ENCODE measurements at places on chromosomes 16 and 17. TPM values are rescaled to one million over a fixed set of nuclear protein-coding genes. Genes with fewer than 3 reads are reported as not detected.

- peak overlapping the region; percentile 11 for H3K4me3 ChIP-seq
- DNase-seq = no peak
- H3K27me3 ChIP-seq = no peaks in the 10 kb centered on the region
- no peaks in the 10 kb centered on the region for H3K36me3 ChIP-seq
- peaks cover 7% of the 10 kb centered on the region for H3K4me1 ChIP-seq
These were observed 6.4 kb upstream of the LGALS3BP start for GRCh38 chr17:78986048-78986648.

DNA sequence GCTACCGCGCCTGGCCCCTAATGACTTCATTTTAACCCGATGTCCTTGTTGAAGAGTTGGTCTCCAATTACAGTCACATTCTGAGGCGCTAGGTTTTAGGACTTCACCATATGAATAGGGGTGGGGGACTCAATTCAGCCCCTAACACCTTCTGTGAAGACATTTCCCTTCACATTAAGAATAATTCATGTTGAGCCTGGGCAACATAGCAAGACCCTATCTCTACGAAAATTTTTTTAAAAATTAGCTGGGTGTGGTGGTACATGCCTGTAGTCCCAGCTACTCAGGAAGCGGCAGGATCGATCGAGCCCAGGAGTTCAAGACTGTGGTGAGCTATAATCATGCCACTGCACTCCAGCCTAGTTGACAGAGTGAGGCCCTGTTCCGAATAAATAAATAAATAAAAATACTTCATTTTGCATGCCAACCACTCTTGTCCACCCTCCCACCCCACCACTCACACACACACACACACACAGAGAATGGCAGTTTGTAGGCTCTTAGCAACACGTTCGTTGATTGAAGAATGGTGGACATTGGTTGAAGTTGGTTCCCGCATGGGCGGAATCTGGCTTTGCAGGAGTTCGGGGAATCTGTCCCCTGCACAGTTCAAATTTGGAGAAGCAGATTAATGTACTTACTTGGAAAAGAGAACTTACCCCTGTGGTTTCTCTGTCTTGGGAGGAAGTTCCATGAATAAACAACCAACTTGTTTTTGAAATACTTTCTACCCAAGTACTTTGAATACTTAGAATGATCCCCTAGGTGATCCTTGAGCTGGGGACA is 27.8 kb upstream of the TVP23A start:
- H3K4me1 ChIP-seq = no peaks in the 10 kb centered on the region
- H3K27me3 ChIP-seq = no peaks in the 10 kb centered on the region
- H3K36me3 ChIP-seq = no peaks in the 10 kb centered on the region
- H3K4me3 ChIP-seq = no peak overlapping the region
- DNase-seq = no peak

The GNG13 gene
- total RNA-seq = not detected

DNA sequence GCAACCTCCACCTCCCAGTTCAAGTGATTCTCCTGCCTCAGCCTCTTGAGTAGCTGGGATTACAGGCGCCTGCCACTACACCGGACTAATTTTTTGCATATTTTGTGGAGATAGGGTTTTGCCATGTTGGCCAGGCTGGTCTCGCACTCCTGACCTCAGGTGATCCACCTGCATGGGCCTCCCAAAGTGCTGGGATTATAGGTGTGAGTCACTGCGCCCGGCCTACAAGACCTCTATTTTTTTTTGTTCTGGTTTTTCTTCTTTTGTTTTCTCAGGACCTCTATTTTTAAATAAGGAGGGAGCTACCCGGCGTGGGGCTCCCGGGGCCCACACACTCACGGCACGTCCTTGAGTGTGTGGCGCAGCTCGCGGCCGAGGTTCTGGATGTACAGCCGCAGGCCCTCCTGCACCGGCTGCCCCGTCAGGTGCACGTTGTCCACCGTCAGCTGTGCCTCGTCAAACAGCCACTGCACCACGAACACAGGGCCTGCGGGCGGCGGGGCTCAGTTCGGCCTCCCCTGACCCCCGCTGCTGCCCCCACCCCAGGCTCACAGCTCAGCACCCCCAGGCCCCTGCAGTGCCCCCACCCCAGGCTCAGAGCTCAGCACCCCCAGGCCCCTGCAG is 5.8 kb downstream of the NOTUM start:
- peaks cover 8% of the 10 kb centered on the region for H3K27me3 ChIP-seq
- peaks cover 4% of the 10 kb centered on the region for H3K4me1 ChIP-seq
- H3K36me3 ChIP-seq = no peaks in the 10 kb centered on the region
- H3K4me3 ChIP-seq = no peak overlapping the region
- no peak overlapping the region for H3K27ac ChIP-seq

The CEP20 gene
- 32.6 TPM for total RNA-seq

The CMTM1 gene
- 4.4 TPM for total RNA-seq

GRCh38 chr16:51831595-51832367 is 680.7 kb upstream of the SALL1 start:
- no peaks in the 10 kb centered on the region for H3K36me3 ChIP-seq
- no peaks in the 10 kb centered on the region for H3K4me1 ChIP-seq
- no peaks in the 10 kb centered on the region for H3K27me3 ChIP-seq

The SLC25A10 gene
- total RNA-seq = 4.6 TPM

The SETD6 gene
- total RNA-seq = 20.7 TPM

GRCh38 chr16:83995754-83996153 is 27.7 kb downstream of the NECAB2 start:
- no peaks in the 10 kb centered on the region for H3K36me3 ChIP-seq
- no peak for DNase-seq
- no peak overlapping the region for H3K27ac ChIP-seq
- H3K27me3 ChIP-seq = no peaks in the 10 kb centered on the region
- no peak overlapping the region for H3K4me3 ChIP-seq

DNA sequence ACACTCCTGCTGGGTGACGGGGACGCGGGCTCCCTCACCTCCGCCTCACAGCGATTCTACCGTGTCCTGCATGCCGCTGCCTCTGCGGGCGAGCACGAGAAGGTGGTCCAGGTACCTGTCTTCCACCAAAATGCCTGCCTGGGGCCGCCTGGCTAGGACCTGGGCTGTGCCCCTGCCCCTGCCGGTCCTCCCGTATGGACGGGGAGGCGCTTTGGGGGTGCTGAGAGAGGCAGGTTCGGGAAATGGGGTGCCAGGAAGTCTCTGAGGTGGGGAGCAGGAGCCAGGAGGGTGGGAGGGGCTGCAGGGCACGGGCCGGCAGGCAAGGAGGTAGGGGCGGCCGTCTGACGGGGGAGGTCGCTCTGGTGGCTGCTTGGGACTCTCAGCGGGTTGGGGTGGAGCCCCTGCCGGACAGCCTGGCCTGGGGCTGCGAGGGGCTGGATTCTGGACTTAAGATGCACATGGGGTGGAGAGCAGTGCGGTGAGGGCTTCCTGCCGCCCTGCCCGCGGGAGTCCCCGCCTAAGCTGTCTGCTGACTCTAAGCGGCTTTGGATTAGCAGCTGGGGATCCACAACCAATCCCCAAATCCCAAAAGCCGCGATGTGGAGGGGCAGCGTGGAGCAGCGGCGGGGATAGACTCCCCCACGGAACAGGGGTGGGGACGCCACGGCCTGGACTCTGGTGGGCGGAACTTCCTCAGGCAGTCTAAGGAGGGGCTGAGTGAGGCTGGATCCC is 5.8 kb downstream of the CHTF18 start:
- H3K4me1 ChIP-seq = no peaks in the 10 kb centered on the region
- H3K4me3 ChIP-seq = no peak overlapping the region
- no peak for DNase-seq
- H3K36me3 ChIP-seq = peaks cover 18% of the 10 kb centered on the region

- H3K4me1 ChIP-seq = no peaks in the 10 kb centered on the region
- no peak for DNase-seq
- no peak overlapping the region for H3K4me3 ChIP-seq
- H3K27ac ChIP-seq = no peak overlapping the region
- H3K36me3 ChIP-seq = no peaks in the 10 kb centered on the region
- no peaks in the 10 kb centered on the region for H3K27me3 ChIP-seq
These were observed 65.8 kb downstream of the DHRS7C start for GRCh38 chr17:9725575-9725974.

The RAB26 gene
- not detected for total RNA-seq

DNA sequence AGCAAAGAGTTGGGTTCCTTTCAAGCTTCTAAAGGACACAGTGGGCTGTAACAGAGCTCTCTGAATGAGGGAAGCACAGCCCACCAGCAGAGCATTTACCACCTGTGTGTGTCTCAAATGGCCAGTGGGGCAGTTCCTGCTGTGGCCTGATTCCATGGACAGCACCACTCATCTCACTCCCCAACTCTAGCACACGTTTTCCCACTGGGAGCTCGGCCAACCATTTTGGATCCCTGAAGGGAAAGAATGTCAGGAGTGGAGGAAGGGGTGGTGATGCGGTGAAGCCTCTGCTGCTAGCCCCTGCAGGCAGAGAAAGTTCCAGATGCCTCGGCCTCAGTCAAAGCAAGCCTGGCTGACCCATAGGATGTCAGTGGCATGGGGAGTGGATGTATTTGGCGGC is 86.6 kb downstream of the PLXDC1 start:
- DNase-seq = no peak
- peaks cover 8% of the 10 kb centered on the region for H3K36me3 ChIP-seq

GRCh38 chr17:13268791-13269595 is 251.2 kb upstream of the ELAC2 start:
- no peak overlapping the region for H3K27ac ChIP-seq
- H3K4me1 ChIP-seq = no peaks in the 10 kb centered on the region
- H3K36me3 ChIP-seq = no peaks in the 10 kb centered on the region
- H3K4me3 ChIP-seq = no peak overlapping the region
- H3K27me3 ChIP-seq = no peaks in the 10 kb centered on the region

DNA sequence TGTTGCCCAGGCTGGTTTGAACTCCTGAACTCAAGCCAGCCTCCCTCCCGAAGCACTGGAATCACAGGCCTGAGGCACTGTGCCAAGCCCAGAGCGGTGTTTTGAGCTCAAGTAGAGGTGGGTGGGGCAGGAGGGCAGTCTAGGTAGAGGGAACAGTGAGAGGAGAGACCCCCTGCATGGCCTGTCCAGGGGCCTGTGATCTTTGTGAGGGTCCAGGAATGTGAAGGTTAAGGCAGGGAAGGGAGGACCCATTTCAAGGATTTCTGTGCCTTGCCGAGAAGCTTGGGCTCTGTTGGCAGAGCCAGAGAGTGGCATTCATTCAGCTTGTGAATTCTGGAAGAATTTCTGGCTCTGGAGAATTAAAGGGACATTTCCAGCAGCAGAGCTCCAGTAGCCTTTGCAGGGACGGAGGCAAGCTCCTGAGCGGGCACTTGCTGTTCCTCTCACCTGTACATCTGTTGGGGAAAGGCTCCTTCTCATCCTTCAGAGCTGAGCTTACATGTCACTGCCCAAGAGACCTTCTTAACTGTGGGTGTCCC is 2.7 kb downstream of the WWOX start:
- H3K27me3 ChIP-seq = no peaks in the 10 kb centered on the region
- H3K4me3 ChIP-seq = no peak overlapping the region

GRCh38 chr17:65029605-65030336 is 26.8 kb downstream of the GNA13 start:
- H3K4me3 ChIP-seq = no peak overlapping the region
- H3K27ac ChIP-seq = no peak overlapping the region
- no peaks in the 10 kb centered on the region for H3K27me3 ChIP-seq
- no peaks in the 10 kb centered on the region for H3K36me3 ChIP-seq

The NOTUM gene
- total RNA-seq = not detected

DNA sequence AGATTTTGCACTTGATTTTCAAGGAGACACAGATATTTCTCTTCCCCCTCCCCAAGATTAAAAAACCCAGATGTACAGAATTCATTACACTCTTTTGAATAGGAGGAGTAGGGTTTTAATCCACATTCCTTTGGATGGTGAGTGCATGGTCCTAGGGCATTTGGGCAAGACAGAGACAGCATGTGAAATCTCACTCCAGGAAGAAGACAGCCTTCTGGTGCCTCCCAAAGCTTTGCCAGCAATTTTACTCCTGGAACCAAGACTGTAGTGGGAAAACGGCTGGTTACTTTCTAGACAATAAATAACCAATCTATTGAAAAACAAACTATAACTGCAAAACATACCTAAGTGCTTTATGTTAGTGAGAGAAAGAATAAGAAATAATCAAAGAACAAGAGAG is 15.2 kb downstream of the TEX2 start:
- no peak overlapping the region for H3K27ac ChIP-seq
- no peaks in the 10 kb centered on the region for H3K27me3 ChIP-seq
- no peaks in the 10 kb centered on the region for H3K4me1 ChIP-seq
- no peak for DNase-seq
- H3K36me3 ChIP-seq = no peaks in the 10 kb centered on the region
- H3K4me3 ChIP-seq = no peak overlapping the region

GRCh38 chr16:57019746-57020145 is 30.4 kb downstream of the NLRC5 start:
- no peak overlapping the region for H3K4me3 ChIP-seq
- H3K27me3 ChIP-seq = no peaks in the 10 kb centered on the region
- peaks cover 68% of the 10 kb centered on the region for H3K4me1 ChIP-seq
- H3K27ac ChIP-seq = peak overlapping the region; percentile 15

DNA sequence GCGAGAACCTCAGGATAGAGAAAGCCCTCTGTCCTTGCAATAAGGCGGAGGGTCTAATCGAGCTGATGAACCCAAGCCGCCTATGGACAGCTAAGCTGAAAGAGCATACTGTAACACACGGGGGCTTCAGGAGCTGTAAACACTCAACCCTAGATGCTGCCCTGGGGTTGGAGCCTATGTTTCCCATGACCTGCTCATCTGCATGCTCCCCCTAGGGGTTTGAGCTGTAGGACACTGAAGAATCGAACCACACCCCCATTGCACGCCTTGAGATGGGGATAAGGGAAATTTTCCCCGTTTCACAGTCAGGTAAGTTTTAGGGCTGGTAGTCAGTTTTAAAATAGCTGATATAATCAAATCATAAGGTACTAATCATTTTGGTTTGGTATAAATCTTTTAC is 675.6 kb upstream of the CDH8 start:
- DNase-seq = no peak
- H3K27ac ChIP-seq = no peak overlapping the region
- no peaks in the 10 kb centered on the region for H3K27me3 ChIP-seq
- H3K4me1 ChIP-seq = no peaks in the 10 kb centered on the region

- H3K36me3 ChIP-seq = no peaks in the 10 kb centered on the region
- no peak for DNase-seq
- H3K27me3 ChIP-seq = no peaks in the 10 kb centered on the region
- H3K27ac ChIP-seq = no peak overlapping the region
- no peak overlapping the region for H3K4me3 ChIP-seq
These were observed 11.5 kb upstream of the KRT38 start for GRCh38 chr17:41452281-41452680.

GRCh38 chr16:4313563-4314531 is 2.0 kb upstream of the GLIS2 start:
- no peak overlapping the region for H3K27ac ChIP-seq
- peaks cover 3% of the 10 kb centered on the region for H3K4me1 ChIP-seq
- no peak for DNase-seq
- H3K36me3 ChIP-seq = no peaks in the 10 kb centered on the region

- no peak overlapping the region for H3K4me3 ChIP-seq
- DNase-seq = no peak
- no peaks in the 10 kb centered on the region for H3K36me3 ChIP-seq
- H3K4me1 ChIP-seq = no peaks in the 10 kb centered on the region
- H3K27ac ChIP-seq = no peak overlapping the region
These were observed 21.3 kb downstream of the SCNN1B start for GRCh38 chr16:23323224-23324030.

DNA sequence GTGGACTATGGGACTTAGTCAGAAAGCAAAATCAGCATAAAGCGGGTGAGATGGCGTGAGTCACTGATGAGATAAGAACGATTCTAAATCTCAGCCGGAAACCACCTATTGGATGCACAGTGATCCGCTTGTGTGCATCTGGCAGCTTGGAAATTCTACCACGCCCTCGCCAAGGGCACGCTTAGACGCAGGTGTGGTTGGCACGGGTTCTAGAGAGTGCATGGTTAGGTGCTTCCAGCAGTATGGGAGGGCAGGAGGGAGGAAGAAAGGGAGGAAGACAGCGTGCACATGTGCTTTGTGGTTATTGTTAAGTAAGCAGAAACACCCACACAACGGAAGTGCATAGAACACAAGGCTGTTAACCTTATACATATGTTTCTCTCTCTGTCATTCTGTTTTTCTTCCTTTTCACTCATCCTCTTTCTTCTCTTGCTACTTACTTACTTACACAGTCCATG is 374.0 kb upstream of the ASIC2 start:
- H3K27me3 ChIP-seq = no peaks in the 10 kb centered on the region
- no peaks in the 10 kb centered on the region for H3K36me3 ChIP-seq
- H3K4me1 ChIP-seq = no peaks in the 10 kb centered on the region

Data from naive thymus-derived CD4-positive, alpha-beta T cell (primary cell).